ENCODE measurements at places on chromosomes 12 and 14. TPM values are rescaled to one million over a fixed set of nuclear protein-coding genes. Genes with fewer than 3 reads are reported as not detected.

IL26 gene
- not detected for total RNA-seq

ALKBH2 gene
- 17.3 TPM for total RNA-seq

SYNDIG1L gene
- 0.54 TPM for total RNA-seq

ALDH2 gene
- 90.7 TPM for total RNA-seq

SHMT2 gene
- total RNA-seq, result 53.2 TPM

PMCH gene
- total RNA-seq, result not detected

CDKN1B gene
- 52.3 TPM for total RNA-seq

PZP gene
- total RNA-seq, result not detected

ERBB3 gene
- total RNA-seq, result 22.6 TPM

- peaks cover 16% of the 10 kb centered on the region for H3K4me1 ChIP-seq
- peak overlapping the region; percentile 89 for H3K4me3 ChIP-seq
- peak; percentile 92 for DNase-seq
- H3K27ac ChIP-seq, result peak overlapping the region; percentile 94
- no peaks in the 10 kb centered on the region for H3K36me3 ChIP-seq
- no peaks in the 10 kb centered on the region for H3K27me3 ChIP-seq
These were observed 107.4 kb downstream of the PRICKLE1 start for GRCh38 chr12:42482041-42482747.

- peak overlapping the region; percentile 98 for H3K27ac ChIP-seq
- peaks cover 12% of the 10 kb centered on the region for H3K4me1 ChIP-seq
- H3K36me3 ChIP-seq, result no peaks in the 10 kb centered on the region
- no peaks in the 10 kb centered on the region for H3K27me3 ChIP-seq
- peak; percentile 91 for DNase-seq
These were observed 25.1 kb upstream of the UBC start for GRCh38 chr12:124939421-124940142.

DNA sequence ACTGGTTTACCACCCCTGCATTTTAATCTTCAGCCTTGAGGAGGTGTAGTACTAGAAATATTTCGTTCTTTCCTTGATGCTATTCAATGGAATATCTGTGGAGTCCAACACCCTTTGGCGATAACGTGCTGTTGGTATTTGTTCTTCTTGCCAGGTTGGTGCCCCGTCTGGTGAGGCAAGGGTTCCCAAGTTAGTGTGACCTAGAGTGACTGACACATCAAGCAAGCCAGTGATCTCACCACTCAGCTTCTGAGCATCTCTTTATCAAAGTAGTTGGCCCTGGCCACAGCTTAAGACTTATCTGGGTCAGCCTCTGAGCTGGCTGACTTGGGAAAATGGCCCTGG, 60.2 kb downstream of the PLXNC1 start:
- H3K4me3 ChIP-seq, result no peak overlapping the region
- H3K27ac ChIP-seq, result no peak overlapping the region
- H3K27me3 ChIP-seq, result no peaks in the 10 kb centered on the region
- no peak for DNase-seq
- H3K36me3 ChIP-seq, result no peaks in the 10 kb centered on the region
- no peaks in the 10 kb centered on the region for H3K4me1 ChIP-seq

- no peak overlapping the region for H3K27ac ChIP-seq
- no peaks in the 10 kb centered on the region for H3K36me3 ChIP-seq
- DNase-seq, result no peak
These were observed 1.1 kb downstream of the INHBE start for GRCh38 chr12:57456145-57456700.

DNA sequence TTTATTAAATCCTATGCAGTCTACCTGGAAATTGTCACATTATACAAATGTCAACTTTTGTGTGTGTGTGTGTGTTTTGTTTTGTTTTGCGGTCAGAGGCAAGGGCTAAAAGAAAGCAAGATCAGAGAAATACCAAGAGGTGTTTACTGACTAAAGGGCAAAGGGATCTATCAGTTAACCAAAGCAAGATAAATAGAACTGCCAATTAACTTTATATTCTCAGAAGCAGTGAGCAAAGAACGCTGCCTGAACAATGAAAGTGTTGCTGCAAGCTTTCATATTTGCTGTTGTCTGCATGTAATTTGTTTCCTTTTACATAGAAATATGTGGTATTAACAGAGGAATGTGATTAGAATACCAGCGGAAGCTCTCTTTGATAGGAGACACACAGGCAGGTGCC, 30.9 kb downstream of the CCDC60 start:
- H3K4me3 ChIP-seq, result no peak overlapping the region
- H3K36me3 ChIP-seq, result no peaks in the 10 kb centered on the region
- H3K27ac ChIP-seq, result no peak overlapping the region
- no peaks in the 10 kb centered on the region for H3K27me3 ChIP-seq
- no peaks in the 10 kb centered on the region for H3K4me1 ChIP-seq

DNA sequence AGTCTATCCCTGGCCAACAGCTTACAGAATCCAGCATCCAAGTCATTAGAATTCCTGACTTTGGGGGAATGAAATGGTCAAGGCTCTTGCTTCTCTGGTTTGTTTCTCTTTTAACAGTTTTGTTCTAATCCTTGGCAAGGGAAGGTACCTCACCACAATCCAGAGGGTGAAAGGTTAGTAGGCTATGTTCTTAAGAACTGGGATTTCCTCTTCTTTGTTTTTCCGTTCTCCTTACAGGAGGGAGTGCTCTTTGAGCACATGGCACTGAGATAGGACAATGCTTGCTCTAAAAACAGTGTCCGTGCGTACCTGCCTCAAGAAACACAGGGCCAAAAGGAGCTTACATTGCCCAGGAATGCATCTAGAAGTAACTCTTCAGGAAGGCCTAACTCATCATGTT, 156.6 kb downstream of the GCH1 start:
- H3K27me3 ChIP-seq, result no peaks in the 10 kb centered on the region
- DNase-seq, result no peak
- H3K4me1 ChIP-seq, result no peaks in the 10 kb centered on the region
- H3K27ac ChIP-seq, result no peak overlapping the region
- no peaks in the 10 kb centered on the region for H3K36me3 ChIP-seq

- H3K4me3 ChIP-seq, result no peak overlapping the region
- H3K36me3 ChIP-seq, result peaks cover 51% of the 10 kb centered on the region
- no peaks in the 10 kb centered on the region for H3K4me1 ChIP-seq
- no peak for DNase-seq
- H3K27me3 ChIP-seq, result no peaks in the 10 kb centered on the region
- H3K27ac ChIP-seq, result no peak overlapping the region
These were observed 21.9 kb downstream of the OS9 start for GRCh38 chr12:57715786-57716185.

GRCh38 chr12:118189741-118190191, 53.8 kb downstream of the PEBP1 start:
- peak overlapping the region; percentile 32 for H3K27ac ChIP-seq
- no peaks in the 10 kb centered on the region for H3K4me1 ChIP-seq
- peak; percentile 39 for DNase-seq
- no peak overlapping the region for H3K4me3 ChIP-seq
- no peaks in the 10 kb centered on the region for H3K36me3 ChIP-seq

- peaks cover 27% of the 10 kb centered on the region for H3K27me3 ChIP-seq
- H3K36me3 ChIP-seq, result no peaks in the 10 kb centered on the region
These were observed 1.0 kb downstream of the ZDHHC22 start for GRCh38 chr14:77140359-77141213.

DNA sequence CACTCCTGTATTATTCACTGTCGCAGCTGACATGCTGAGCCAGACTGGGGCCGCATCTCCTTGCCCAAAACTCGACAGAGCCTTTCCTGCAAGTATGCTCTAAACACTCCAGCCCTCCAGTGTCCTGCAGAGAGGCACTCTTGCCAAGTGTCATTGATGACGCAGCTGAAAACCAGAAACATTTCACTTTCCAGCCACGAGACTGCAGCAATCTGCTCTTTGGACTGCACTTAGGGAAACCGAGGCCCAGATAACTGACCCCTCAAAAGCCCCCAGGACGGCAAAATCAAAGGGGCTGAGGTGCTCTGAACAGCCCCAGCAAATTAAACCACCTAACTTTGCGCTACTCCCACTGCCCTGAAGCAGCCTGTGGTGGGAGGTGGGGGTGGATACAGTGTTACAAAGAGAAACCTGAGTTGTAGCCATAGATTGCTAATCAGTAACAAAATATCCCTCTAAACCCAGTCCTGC, 2.6 kb downstream of the CCDC85C start:
- H3K27ac ChIP-seq, result peak overlapping the region; percentile 87
- peaks cover 56% of the 10 kb centered on the region for H3K4me1 ChIP-seq
- H3K36me3 ChIP-seq, result no peaks in the 10 kb centered on the region
- peak; percentile 87 for DNase-seq

DNA sequence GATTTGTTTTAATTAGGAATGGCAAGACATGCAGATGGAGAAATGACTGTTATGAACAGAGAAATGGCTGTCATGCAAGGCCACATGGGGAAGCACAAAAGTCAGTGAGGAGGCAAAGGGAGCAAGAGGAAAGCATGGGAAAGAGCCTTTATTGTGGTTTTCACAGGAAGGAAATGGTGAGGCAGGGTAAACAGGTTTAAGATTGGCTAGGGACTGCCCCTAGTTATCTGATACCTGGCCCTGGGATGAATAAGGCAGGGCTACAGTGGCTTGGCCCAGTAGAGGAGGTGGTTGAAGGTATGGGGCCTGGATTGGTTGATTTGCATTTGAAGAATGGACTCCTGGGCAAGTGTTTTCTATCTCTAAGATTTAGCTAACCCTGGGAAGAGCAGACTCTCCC, 168.7 kb upstream of the CNOT2 start:
- no peak overlapping the region for H3K27ac ChIP-seq
- no peak for DNase-seq
- H3K4me1 ChIP-seq, result no peaks in the 10 kb centered on the region

DNA sequence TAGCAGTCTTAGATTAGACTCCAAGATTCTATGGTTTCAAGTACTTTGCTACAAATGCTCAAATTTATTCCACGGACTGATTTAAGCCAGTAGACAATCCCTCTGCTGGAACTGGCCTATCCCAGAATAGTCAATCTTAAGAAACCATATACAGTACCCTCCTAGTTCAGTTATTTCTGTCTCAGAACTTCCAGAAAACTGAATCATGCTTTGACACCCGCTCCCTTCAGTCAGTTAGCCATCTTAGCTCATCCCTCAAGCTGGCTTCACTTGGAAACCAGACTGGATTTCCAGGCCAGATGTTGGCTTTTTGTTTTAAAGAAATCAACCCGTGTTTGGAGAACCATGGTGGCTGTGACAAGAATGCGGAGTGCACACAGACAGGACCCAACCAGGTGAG, 125.5 kb downstream of the NT5DC3 start:
- no peak for DNase-seq
- H3K4me3 ChIP-seq, result no peak overlapping the region
- H3K27me3 ChIP-seq, result no peaks in the 10 kb centered on the region
- no peak overlapping the region for H3K27ac ChIP-seq
- no peaks in the 10 kb centered on the region for H3K4me1 ChIP-seq

DNA sequence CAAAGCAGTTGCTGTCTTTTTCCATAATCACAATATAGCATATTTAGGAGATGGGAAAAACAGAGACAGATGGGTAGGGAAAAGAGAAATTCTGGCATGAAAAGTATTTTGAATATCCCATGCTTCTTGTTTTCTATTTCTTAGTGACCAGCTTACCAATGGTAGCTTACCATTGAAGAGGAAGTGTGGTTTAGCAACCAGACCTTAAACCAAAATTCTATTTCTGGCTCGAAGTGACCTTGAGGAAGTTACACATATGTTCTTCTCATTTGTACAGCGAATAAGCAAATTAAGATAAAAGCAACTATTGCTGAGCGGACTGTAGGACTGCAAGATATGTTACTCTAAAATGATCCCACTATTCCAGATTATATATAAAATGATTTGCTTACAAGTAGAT, 82.9 kb downstream of the FGD4 start:
- DNase-seq, result no peak
- H3K4me3 ChIP-seq, result no peak overlapping the region
- H3K4me1 ChIP-seq, result no peaks in the 10 kb centered on the region
- H3K27me3 ChIP-seq, result no peaks in the 10 kb centered on the region
- no peak overlapping the region for H3K27ac ChIP-seq

- H3K36me3 ChIP-seq, result no peaks in the 10 kb centered on the region
- no peak overlapping the region for H3K4me3 ChIP-seq
- H3K27ac ChIP-seq, result no peak overlapping the region
- no peak for DNase-seq
These were observed 79.4 kb downstream of the LIN7A start for GRCh38 chr12:80858356-80858755.

DNA sequence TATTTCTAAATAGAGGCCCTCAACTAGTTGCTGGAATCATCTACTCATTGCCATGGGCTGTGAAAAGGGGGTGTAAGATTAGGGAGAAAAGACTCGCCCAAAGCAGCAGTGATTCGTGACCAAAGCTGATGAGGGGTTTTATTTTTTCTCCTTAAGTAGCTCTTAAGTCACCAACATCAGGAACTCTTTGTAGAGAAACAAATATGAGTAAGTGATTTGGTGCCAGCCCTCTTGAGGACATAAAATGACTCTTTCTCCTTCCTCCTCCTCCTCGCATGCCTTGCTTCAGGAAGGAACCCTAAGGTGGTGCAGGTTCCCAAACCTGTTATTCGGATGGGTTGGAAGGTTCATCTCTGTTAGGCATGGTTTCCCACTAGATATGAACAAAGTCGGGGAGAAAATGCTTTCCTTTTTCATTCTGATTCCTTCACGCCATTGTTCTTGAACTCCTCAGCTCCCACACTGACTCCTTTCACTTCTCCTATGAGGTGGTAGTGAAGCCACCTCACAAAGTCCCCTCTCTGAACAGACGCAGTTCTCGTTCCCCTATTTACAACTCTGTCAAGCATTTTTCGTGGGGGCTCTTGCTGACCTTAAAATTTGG, 113.4 kb downstream of the ETV6 start:
- no peaks in the 10 kb centered on the region for H3K36me3 ChIP-seq
- H3K27ac ChIP-seq, result no peak overlapping the region
- H3K4me3 ChIP-seq, result no peak overlapping the region
- peak; percentile 24 for DNase-seq
- H3K27me3 ChIP-seq, result no peaks in the 10 kb centered on the region

DNA sequence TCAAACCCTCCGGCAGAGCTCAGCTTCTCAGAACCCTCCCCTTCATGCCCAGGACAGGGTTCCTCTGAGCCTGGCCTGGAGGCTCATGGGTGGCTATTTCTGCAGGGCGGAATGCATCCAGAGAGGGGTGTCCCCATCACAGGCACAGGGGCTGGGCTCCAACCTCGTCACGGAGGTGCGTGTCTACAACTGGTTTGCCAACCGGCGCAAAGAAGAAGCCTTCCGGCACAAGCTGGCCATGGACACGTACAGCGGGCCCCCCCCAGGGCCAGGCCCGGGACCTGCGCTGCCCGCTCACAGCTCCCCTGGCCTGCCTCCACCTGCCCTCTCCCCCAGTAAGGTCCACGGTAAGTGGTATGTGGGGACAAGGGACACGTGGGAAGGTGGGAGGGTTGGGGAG, 15.7 kb downstream of the HNF1A start:
- no peak overlapping the region for H3K4me3 ChIP-seq
- no peak for DNase-seq
- H3K27ac ChIP-seq, result no peak overlapping the region
- H3K36me3 ChIP-seq, result no peaks in the 10 kb centered on the region

- no peak overlapping the region for H3K4me3 ChIP-seq
- H3K4me1 ChIP-seq, result no peaks in the 10 kb centered on the region
- no peaks in the 10 kb centered on the region for H3K27me3 ChIP-seq
- H3K27ac ChIP-seq, result no peak overlapping the region
- no peak for DNase-seq
These were observed 41.8 kb downstream of the EML5 start for GRCh38 chr14:88750945-88751344.

GRCh38 chr14:57576498-57576897, 82.8 kb upstream of the CCDC198 start:
- H3K27me3 ChIP-seq, result no peaks in the 10 kb centered on the region
- H3K36me3 ChIP-seq, result no peaks in the 10 kb centered on the region
- no peak overlapping the region for H3K27ac ChIP-seq
- no peak overlapping the region for H3K4me3 ChIP-seq
- no peak for DNase-seq

Data from thyroid gland (tissue), 4 donors.